Stimulated activated CD4-positive, alpha-beta T cell treated with anti-CD3 and anti-CD28 coated beads, Interleukin-12 subunit alpha, Interleukin-12 subunit beta, amount 100 ng/mL, for 24 hours (primary cell): ENCODE measurements at places on chromosomes 2 and 18.

- no peak for DNase-seq
These were observed 125.4 kb upstream of the RNF152 start for GRCh38 chr18:62018034-62018758.

- no peak for DNase-seq
These were observed 143.7 kb upstream of the TTC39C start for GRCh38 chr18:23870676-23871380.

DNA sequence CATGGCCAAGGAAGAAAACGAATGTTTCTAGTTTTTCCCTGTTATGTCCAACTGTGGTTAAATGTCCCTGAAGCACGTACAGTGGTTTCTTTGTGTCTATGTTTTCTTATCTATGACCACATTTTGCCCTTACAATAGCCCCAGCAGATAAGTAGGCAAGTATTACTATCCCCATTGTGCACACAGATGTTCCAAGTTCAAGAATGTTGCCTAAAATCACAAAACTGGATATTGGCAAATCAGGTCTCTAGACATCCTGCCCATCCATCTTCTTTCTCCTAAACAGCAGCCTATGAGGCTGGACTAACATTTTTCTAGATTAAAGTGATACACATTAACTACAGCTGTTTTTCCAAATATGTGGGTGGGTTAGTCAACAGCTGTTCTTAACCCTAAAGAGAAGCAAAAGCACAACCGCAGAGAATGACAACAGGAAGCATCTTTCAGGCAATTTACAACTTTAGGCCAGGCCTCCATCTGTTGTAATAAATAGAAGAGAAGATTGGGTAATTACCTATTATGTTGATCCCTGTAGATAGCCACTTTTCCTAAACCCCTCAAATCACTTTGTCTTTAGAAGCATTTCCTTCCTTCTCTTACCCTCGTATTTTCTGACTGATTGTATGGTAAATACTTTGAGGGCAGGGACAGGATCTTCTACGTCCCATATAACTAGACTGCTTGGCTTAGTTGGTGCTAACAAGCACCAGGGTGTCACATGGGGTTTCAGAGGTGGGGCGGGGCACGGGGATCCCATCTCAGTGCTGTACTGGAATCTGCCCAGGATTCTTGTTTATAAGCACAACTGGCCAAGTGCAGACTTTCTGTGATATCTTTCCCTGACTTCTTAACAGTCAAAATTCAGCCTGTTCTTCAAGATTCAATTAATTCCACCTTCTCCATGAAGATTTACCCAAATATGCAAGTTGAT lies 132.1 kb upstream of the SETBP1 start:
- no peak for DNase-seq

DNA sequence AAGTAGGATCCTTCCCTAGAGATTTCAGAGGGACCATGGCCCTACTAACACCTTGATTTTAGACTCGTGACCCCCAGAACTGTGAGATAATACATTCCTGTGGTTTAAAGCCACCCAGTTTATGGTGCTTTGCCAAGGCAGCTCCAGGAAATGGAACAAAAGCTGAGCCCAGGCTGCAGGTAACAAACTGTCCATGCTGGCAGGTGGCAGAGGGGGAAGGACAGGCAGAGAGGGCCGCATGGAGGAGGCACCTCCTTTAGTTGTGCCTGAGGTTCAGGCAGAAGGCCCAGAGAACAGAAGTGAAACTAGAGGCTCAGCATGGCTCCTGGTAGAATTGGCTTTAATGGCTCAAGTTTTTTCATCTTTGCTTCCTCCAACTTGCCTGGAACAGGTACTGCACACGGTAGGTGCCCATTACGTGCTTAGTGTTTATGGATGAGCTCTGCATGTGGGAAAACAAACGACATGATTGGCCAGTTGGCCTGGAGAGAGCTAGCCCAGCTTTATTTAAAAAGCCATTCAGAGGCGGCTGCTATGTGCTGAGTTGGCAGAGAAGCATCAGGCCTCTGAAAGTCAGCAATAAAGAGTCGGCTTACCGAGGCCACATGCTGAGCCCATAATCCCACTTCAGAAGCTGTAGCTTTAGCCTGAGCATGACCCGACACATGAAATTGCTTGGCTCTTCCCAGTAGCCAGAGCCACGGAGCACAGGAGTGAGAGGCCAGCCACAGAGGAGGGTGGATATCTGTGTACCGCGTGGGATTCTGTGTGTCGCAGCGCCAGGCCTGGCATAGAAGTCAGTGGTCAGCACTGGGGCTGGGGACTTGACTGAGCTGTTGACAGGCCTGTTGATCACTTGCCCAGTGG lies 36.5 kb downstream of the HS1BP3 start:
- DNase-seq, result no peak
